ENCODE measurements at places on chromosomes 13 and 19.
A peak's percentile ranks its signal among the peaks of the same experiment; 100 is the strongest.

DNA sequence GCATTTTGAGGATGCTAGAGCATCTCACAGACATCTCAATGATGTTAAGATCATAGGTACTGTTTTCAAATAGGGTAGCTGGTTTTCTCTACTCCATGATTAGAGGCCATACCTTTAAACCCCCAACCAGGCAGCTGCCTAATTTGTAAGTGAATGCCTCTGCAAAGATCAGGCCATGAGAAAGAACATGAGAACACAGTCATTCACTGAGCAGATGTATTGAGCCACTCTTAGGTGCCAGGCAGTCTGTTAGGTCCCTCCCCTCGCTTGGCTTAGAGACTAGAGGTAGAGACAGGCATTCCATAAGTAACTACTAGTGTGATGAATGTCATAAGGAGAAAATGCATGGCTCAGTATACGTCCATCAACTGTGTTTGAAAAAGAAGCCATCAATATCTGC, 410.0 kb downstream of the FGF9 start:
- DNase-seq = no peak

GRCh38 chr13:82597747-82598146, 1284.5 kb downstream of the SLITRK1 start:
- DNase-seq = no peak

DNA sequence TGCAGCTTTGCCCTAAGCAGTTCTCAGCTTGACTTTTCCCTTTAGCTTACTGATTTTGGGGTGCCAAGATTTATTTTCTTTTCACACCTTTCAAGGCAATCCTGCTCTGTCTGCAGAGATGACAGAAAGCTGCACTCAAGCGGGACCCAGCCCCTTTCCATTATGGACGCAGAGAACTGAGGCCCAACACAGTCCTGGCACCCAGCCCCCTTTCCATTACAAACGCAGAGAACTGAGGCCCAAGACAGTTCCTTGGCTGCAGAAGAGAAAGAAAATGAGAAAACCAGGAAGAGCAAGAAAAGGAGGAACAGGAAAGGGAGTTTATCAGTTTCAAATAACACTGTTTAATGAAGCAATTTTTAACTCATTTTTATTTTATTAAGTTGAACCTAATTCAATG, 36.8 kb upstream of the ATP11A start:
- no peak for DNase-seq

- peak; percentile 22 for DNase-seq
These were observed 676.2 kb downstream of the GPC5 start for GRCh38 chr13:92074658-92075057.

DNA sequence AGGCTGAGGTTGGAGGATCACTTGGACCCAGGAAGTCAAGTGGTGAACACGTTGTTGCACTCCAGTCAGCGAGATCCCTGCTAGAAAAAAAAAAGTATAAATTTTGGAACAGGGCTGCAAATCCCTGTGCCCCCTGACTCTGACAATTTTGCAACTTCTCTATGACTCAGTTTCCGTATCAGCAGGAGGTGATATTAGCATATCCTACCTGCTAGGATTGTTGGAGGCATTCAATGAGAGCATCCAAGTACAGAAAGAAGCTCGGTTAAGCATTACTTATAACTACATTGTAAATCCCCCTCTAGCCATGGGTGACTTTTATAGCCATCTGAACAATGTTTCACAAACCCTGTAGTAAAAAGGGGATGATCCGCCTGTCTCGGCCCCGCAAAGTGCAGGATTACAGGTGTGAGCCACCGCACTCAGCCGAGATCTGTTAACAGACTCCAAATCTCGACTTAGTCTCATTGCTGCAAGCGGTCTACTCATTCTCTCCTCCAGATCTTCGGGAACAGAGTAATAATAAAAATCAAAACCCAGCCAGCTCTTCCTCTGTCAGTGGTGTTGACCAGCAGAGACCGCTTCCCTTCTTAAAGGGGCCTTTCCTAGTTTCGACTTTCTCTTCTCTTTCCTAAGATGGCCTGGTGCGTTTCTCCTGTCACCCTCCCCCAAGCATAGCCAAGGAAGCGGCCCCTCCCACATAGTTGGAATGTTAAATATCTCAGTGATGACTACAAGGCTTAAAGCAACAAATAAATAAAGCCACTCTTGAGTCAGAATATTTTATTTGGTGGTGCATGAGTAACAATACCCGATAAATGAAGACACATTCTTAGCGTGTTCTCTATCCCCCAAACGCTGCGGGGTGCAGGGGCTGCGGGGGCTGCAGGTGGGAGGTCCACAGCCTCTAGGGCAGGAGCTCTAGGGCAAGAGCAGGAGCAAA, 10.3 kb upstream of the BICRA start:
- DNase-seq = peak; percentile 92

DNA sequence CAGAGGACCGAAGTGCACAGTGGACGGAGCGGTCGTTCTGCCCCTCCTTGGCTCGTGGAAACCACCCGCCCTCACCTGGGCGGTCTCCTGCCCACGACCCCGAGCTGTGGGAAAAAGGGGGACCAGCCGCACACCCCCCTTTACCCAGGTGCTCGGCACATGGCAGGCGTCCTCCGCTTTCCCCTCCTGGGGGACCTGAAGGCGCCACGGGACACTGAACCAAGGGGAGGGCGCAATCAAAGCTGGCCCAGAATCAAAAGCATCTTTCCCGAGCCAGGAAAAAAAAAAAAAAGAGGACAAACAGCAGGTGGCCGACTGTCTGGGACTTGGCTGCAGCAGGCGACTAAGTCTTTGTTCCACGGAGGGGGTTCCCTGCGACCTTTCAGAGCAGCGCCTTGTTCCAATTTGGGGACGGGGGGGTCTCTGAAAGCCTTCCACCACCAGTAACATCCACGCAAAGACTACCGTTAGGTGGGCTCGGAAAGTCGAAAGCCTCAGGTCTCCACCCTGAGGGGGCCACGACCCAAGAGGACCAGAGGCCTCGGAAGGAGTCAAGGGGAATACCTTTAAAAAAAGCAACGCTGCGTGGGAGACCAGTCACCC, 1.1 kb downstream of the MBD3 start:
- DNase-seq = peak; percentile 6

- no peak for DNase-seq
These were observed 578.1 kb downstream of the UQCRFS1 start for GRCh38 chr19:28634837-28635236.

DNA sequence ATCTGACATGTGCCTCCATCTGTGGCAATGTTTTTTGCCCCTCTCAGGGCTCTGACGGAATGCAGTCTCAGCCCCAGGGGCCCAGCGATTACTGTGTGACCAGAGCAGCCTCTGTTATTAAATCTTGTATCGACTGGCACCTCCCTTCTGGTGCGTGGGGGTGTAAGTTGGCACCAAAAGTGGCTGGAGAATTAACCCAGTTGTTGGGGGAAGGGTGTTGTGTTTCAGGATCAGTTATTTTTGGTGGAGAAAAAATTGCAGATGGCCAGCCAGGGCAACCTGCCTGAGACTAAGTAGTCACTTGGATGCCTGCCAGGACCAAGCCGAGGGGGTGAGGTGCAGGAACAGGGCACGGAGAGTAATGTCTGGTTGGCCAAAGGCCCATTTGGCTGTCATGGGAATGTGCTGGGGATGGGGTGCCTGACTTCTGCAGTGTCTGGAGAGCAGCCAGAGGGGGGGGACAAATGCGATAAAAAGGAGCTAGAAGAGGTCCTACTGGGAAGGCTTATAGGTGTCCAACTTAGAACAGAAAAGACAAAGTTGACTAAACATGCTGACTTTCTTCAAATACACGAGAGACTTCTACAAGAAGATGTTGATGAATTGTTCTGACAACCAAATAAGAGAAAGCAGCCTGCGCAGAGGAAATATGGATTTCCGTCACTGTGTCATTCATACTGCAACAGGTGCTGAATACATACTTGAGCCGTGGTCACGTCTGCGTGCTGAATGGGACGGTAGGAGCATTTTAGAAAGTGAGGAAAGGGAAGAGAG, 69.8 kb downstream of the SIAH3 start:
- peak; percentile 22 for DNase-seq

DNA sequence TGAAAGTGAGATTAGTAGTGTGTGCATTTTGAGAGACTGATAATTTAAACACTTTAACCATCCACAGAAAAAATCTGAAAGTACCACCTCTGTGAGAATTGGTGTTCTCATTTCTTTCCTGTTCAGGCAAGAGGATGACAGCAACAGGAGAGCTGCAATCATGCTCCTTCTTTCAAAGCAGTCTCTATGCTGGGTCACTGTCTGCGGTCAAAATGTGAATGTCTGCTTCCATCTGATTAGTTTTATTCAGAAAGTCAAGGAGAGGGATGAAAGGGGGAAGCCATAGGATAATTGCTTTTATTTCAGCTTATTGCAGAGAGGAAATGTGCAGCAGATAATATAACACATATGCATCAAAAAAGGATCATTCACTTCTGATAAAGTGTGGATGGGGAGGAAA, 314.0 kb upstream of the GPC6 start:
- DNase-seq = no peak

GRCh38 chr13:26557051-26557392, 461 bp upstream of the WASF3 start:
- no peak for DNase-seq

- DNase-seq = no peak
These were observed 15.7 kb downstream of the CIC start for GRCh38 chr19:42284591-42285341.

- DNase-seq = peak; percentile 90
These were observed 455 bp downstream of the TPT1 start for GRCh38 chr13:45340422-45341033.

- DNase-seq = no peak
These were observed 4.6 kb upstream of the TCF3 start for GRCh38 chr19:1656988-1657536.

- peak; percentile 39 for DNase-seq
These were observed 4.9 kb downstream of the UBL3 start for GRCh38 chr13:29845440-29846056.

DNA sequence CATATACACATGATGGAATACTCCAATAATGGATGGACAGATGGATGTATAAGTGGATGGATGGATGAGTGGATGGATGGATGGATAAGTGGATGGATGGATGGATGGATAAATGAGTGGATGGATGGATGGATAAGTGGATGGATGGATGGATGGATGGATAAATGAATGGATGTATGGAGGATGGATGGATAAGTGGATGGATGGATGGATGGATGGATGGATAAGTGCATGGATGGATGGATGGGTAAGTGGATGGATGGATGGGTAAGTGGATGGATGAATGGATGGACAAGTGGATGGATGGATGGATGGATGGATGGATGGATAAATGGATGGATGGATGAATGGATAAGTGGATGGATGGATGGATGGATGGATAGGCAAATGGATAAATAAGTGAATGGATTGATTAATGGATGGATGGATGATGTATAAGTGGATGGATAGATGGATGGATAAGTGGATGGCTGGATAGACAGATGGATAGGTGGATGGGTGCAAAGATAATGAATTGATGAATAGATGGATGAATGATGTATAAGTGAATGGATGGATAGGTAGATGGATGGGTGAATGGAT, 8.4 kb upstream of the COMP start:
- DNase-seq = no peak

GRCh38 chr13:107185889-107186288, 618.0 kb upstream of the ARGLU1 start:
- no peak for DNase-seq

DNA sequence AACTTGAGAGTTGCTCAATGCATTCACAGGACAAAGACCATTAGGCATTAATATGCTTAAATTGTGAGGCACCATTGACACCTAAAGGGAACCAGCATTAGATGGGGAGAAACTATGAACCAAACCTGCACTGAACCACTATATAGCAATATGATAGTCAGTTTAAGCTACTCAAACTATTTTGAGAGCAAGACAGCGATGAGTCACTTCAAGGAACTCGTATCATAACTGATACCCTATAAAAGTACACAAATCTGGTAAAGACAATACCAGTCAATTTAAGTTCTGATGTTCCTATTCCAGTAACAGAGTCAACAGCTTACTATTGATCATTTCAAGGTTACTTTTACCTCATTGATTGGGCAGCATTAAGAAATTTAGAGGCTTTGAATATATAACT, 151.3 kb upstream of the ATXN8OS start:
- DNase-seq = no peak

GRCh38 chr13:48012668-48013067, 11.6 kb upstream of the SUCLA2 start:
- no peak for DNase-seq

DNA sequence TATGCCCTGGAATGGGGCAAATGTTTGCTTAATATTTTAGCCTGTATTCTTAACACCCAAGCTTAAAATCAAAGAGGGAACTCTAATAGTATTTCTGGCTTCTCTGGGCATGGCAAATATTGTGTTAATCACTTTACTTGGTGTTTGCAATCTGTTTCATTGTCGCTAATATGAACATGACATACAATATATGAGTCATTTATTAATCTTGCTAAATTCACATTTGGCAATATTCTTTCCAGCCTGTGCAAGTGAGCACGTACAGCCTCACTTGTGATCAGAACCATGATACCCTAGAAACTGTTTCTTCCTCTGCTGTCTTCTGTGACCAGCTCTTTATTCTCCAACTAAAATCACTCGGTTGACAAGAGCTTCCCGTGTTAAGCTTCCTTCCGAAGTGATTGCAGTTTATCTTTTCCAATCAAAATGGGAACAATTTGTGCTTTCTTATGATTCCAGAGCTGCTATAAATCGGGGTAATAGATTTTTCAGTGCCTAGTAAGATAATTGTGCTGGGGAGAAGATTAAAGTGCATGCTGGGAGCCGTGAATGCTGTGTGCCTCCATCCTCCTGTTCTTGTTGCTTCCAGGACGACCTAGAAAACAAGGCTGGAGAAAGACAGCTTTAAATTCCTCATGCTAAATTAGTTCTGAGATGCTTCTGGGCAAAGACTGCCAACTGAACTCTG, 153.0 kb upstream of the TMTC4 start:
- DNase-seq = no peak

DNA sequence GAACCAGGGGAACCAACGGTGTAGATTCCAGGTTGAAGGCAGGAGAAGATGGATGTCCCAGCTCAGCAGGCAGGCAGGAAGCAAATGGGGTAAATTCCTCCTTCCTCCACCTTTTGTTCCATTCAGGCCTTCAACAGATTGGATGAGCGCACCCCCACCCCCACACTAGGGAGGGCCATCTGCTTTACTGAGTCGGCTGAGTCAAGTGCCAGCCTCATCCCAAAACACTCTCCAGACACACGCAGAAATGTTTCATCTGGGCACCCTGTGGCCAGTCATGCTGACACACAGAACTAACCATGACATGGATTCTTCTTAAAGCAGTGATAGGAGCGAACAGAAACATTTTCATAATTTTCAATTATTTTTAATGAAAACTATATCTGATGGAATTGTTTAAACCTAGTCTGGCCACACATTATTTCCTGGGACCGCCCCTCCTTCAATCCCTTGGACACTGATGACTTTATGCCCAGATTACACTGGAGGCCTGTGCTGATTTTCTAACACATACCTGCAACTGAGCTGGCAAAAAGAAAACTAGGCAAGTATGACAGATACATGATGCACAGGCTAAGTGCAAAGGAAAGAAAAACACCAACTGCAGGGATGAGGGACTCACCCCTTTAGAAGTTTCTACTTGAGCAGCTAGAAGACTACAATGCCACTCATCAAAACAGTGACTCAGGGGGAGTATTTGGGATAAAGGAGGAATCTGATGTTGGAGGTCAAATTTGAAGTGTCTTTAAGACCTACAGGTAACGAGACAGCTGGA, 154.2 kb downstream of the TNFRSF19 start:
- no peak for DNase-seq

Measured in ACHN (cell line).